ENCODE measurements at places on chromosomes 1 and 21.
A peak's percentile ranks its signal among the peaks of the same experiment; 100 is the strongest.

- no peak for DNase-seq
Observed at GRCh38 chr1:229897501-229897900, 169.5 kb upstream of the GALNT2 start.

GRCh38 chr1:227726924-227727599, 8.0 kb downstream of the JMJD4 start:
- no peak for DNase-seq

GRCh38 chr1:86829321-86829720, 84.6 kb downstream of the SELENOF start:
- DNase-seq, result no peak

DNA sequence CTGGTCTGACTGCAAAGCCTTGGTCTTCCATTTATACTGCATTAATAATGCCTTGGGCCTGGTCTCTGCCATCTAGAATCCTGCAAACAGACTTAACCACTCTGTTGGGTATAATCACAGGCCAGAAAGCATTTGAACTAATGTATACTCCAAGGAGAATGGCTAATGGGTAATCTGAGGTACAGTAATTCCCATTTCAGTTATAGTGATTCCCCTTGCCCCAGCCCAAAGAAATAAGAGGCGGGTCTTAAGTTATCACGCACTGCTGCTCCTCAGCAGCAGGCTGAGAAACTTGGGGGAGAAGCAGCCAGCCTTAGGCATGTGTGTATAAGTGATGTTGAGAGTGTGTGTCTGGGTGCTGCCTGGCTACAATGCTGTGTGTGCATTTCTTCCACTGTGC, 2.4 kb downstream of the LPAR3 start:
- DNase-seq, result no peak

GRCh38 chr1:234214129-234214910, 158.9 kb upstream of the COA6 start:
- peak; percentile 63 for DNase-seq

DNA sequence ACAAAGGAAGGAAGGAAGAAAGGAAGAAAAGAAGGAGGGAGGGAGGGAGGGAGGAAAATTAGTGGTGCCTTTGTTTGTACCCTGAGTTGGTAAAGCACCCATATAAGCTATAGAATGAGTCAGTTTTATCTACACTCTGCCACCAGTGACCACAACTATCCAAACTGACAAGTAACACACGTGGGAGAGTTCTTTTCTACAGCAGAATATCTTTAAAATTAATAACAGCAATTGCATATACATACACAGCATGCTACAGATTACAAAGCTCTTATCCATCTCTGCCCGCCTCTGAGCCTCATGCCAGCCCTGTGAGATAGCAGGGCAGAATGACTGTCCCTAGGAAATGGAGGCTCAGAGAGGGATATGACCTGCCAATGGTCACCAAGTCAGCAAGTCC, 20.3 kb downstream of the CDCP2 start:
- no peak for DNase-seq

GRCh38 chr21:34965200-34966174, 83.6 kb downstream of the RUNX1 start:
- DNase-seq, result no peak

- no peak for DNase-seq
Observed at GRCh38 chr21:38775733-38776132, 30.0 kb upstream of the ETS2 start.

GRCh38 chr1:19682901-19683300, 18.2 kb downstream of the HTR6 start:
- no peak for DNase-seq

DNA sequence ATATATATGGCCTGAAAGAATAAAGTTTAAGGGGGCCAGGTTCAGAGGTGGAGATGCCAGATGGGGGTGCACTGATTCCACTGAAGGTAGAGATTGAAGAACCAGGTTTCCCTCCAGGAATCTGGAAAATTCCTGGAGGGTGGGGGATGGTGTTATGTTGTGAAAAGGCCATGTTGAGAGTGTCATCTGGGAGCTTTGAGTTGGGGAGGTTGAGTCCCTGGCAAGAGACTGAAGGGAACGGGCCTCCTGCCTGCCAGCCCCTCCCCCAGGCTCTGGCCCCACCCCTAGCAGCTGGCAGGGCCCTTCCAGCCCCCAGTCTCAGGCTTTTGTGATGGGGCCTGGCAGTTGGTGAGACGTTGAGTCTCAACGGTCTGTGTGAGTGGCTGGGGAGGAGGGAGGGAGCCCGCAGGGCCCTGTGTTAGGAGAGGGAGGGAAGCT, 4.1 kb downstream of the PTPRU start:
- peak; percentile 69 for DNase-seq

- DNase-seq, result no peak
Observed at GRCh38 chr1:158362482-158362881, 8.8 kb downstream of the CD1E start.

GRCh38 chr1:8586438-8586837, 231.0 kb downstream of the RERE start:
- no peak for DNase-seq

- no peak for DNase-seq
Observed at GRCh38 chr1:14685078-14685477, 86.6 kb downstream of the KAZN start.

DNA sequence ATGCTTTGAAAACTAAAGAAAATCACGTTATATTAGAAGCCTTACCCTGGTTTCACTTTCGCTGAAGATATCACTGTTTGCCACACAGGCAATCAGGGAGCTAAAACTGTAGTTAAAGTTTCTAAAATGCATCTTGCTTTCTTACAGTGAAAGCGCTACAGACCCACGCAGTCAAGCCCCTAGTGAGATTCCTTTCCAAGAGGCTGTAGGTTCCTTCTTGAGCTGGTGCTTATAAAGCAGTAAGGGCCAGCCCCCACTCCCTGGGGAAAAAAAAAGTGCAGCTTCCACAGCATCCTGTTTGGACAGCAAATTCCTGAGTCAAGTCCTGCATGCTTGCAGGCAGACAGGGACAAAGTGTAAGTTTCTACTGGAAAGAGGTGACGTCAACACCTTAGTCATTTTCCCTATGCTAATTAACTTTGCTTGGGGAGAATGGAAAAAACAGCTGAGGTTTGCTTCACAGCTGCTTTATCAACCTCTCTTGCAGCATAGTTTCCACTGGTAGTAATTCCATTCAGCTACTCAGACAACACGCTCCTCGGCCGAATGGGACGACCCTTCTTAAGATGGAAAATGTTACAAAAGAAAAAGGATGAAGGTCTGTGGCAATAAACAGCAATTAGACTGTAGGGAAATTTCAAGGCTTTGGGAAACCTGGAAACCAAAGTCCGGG, 14.7 kb upstream of the KCNE1 start:
- DNase-seq, result peak; percentile 64

DNA sequence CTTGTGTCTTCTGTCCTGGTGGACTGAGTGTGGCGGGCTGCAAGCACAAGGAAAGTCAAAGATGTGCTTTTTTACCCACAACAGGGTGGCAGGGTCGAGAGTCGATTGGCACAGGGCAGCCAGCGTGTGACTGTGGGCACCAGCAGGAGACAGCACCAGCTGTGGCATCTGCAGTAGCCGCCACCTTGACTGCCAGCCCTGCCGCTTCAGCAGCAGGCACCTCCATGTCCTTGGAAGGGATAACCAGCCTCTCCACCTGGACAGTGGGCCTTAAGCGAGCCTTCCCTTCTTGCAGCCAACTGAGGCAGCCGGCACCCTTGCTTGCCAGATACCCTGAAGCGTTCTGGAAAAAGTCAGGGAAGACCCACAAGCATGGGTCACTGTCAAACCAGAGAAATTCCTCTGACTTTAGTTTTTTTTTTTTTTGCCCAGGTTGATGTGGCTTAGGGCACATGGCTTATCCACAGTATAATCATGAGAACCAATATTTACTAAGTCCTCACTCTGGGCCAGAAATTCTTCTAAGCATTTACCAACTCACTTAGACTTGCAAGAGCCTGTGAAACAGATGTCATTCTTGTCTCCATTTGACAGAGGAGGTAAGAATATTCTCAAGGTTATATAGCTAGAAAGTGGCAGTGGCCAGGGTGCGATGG, 30.1 kb upstream of the PTGFRN start:
- no peak for DNase-seq

DNA sequence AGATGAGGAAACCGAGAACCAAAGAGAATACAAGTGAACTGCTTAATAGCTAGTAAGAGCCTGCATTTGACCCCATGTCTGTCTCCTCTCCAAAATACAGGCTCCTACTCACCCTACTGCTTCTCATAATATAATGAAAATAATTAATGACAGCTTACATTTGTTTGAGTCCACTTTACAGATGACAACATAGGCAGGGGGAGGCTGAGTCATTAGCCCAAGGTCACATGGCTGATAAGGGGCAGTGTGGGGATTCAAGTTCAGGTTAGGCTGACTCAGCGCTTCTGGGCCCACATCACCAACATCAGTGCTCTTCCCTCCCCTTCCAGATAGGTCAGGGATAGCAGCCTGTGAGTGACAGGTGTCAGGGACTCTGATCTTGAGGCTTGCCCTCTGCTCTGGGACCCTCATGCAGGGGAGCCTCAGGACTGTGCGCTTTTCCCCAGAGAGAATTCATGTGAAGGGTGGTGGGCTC, 16.2 kb downstream of the AZIN2 start:
- no peak for DNase-seq

DNA sequence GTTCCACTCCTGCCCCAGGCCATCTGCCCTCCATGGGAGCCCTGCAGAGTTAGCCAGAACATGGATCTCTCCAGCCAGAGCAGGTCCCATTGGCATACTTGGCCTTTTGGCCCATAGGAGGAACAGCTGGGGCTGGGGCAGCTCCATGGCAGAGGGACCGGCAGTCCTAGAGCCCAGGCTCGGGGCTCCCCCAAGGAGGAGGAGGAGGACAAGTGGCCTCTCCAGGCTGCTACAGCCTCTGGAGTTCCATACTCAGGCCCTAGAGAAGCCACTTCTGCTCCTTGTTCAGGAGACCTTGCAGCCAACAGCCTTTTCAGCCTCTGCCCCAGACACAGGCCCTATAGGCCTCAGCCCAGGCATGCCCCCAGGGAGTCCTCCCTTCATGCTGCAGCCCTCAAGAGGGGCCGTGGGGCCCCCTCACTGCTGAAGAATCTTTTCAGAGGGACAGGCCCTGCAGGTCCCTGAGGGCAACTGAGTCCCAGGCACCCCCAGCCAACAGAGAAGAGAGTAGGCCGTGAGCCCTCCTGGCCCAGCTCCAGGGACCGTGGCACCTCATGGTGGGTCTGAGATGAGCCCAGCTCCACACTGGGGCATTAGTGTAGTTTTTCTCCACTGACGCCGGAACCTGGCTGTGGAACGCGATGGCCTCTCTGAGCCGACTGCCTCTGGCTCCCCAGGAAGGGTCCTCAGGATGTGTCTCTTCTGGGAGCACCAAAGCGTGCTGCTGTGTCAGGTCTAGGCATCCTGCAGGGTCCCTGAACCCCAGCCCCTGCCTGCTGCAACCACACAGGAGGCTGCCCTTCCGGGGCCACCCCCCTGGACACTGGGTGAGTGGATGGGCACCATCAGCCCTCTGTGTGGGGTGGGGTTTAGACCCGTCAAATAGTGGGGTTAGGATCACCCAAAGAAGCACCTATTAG, 297.6 kb upstream of the VAMP3 start:
- no peak for DNase-seq

DNA sequence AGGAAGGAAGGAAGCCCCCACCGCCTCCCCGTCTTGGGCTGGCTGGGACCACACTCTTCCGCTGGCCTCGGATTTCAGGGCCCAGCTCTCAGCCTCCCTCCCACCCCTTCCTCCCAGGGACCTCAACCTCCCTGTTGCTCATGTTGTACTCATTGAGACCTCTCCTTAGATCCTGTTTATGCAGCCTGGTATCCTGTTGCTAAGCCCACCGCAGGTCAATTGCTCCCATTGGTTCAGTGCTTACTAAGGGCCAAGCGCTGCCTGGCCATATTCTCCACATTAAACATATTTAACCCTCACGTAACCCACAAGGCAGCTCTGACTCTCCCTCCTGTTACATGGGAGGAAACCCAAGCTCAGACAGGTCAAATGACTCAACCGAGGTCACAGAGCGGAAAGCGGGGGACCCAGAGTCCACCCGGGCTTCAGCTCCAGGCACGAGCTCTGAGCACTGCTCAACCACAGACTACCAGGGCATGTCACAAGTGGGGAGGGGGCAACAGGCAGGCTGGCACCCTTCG, 23.2 kb upstream of the H6PD start:
- DNase-seq, result no peak

GRCh38 chr1:18091660-18092446, 15.7 kb upstream of the IGSF21 start:
- no peak for DNase-seq

GRCh38 chr1:43982808-43983207, 3.8 kb downstream of the B4GALT2 start:
- DNase-seq, result no peak

- DNase-seq, result no peak
Observed at GRCh38 chr1:241808265-241808664, 39.7 kb upstream of the EXO1 start.

- DNase-seq, result no peak
Observed at GRCh38 chr1:172600615-172601014, 58.3 kb upstream of the FASLG start.

DNA sequence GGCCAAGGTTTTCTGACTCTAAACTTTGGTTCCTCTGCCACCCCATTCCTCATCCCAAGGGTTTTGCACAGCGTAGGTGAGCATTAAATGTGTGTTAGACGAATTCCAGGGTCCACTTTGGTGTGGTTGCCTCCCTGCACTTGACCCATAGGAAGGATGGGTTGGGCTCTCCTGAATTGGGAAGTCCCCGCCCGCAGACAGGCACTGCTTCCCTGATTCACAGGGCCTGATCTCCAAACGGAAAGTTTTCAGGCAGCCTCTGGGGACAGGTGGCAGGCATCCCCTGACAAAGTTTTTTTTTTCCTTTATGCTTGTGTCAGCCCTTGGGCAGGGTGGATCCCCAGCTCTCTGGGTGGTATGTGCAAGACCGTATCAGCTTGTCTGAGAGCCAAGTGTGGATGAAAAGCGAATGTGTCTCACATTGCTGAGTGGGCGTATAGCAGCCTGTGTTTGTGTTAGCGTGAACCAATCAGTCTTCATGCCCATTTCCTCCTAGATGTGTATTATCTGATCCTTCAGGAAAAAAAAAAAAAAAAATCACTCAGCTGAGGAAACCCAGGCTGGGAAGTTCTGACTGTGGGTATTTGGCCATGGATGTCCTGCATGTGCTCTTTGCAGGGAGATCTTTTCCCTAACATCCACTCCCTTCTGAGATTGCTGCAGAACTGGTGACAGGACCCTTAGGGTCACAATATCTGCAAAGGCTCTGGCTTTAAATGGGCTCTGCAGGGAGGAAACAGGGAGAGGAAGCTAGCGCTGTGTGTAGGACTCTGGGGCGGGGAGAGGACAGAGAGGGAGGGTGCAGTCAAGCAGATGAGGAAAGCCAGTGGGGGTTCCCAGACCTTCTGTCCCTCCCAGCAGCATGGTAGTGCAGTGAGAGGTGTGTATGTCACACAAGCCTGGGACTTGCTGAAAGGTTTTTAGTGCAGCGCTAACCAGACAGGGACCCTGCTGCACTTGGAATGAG, 42.2 kb upstream of the TRABD2B start:
- no peak for DNase-seq

DNA sequence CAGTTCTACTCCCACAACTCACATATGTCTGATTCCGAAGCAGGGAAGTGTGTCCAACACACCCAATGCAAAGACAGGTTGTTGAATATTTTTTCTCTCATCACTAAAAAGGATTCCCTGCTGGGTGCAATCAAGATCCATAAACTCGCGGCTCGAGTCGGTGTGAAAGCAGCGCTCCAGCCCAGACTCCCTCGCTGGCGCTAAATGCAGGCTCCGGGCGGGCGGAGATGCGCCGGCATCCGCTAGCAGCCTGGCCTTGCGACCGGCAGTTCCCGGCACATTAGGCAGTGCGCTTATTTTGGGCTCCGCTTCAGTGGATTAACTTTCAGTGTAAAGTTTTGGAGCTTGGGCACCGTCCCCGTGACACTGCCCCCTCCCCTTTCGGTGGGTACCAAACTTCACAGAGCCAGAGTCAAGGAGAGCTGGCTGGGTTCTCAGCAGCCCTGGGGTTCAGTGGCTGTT, 87.7 kb upstream of the POU3F1 start:
- no peak for DNase-seq

All from H9 (cell line).